ENCODE measurements at places on chromosomes 6 and 20.

- DNase-seq: no peak
These were observed 148.5 kb downstream of the MRPL14 start for GRCh38 chr6:43978473-43979346.

- no peak for DNase-seq
These were observed 86.8 kb downstream of the PLCB1 start for GRCh38 chr20:8218861-8219260.

DNA sequence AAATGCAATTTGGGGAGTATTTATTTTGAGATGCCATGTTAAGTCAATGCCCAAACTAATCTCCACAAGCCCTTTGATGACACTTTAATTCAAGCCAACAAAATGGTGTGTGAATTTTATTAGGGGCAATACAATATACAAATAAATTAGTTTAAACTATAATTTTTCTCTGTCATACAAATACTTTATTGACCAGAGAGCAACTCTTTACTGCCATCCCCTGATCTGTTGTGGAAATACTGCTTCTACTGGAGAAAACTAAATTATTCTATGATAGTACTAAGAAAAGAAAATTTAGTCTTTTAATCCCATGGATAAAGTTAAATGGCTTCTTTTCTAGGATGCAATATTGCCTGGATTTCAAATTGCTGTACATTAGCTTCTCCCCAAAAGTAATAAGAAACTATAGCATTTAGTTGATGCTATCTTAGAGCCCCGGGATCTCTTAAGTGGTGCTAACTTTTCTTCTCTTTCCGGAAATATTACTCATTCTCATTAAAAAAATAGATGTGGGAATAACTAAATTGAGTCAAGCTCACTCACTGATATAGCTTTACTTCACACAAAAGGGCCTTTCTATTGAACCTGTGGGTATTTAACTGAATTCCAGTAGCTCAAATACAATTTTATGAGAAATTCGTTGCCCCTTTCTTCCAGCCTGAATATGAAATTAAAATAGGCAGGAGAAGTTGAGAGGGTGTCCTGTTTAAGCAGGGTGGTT lies 49.2 kb downstream of the SMPDL3A start:
- no peak for DNase-seq

GRCh38 chr6:24376871-24377270 lies 19.0 kb upstream of the DCDC2 start:
- no peak for DNase-seq

GRCh38 chr6:39830444-39830843 lies 38.3 kb downstream of the DAAM2 start:
- no peak for DNase-seq

- DNase-seq: no peak
These were observed 98.3 kb downstream of the MACROD2 start for GRCh38 chr20:14093652-14094051.

DNA sequence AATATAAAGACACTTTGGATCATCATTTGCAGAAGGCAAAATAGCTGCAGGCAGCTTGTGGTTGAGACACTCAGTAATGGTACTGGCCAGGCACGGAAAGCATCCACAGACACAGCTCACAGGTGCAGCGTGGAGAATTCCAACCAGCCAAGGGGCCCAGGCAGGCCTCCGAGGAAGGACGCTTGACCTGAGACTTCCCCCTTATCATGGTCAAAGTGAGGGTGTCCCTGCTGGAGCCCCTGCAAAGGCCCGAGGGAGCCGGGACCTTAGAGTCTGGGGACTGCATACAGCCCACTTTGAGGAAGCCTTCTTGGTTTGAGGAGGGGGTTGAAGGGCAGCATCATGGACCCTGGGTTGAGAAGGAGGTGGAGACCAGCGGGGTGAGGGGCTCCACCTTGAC lies 15.1 kb upstream of the MYT1 start:
- no peak for DNase-seq

DNA sequence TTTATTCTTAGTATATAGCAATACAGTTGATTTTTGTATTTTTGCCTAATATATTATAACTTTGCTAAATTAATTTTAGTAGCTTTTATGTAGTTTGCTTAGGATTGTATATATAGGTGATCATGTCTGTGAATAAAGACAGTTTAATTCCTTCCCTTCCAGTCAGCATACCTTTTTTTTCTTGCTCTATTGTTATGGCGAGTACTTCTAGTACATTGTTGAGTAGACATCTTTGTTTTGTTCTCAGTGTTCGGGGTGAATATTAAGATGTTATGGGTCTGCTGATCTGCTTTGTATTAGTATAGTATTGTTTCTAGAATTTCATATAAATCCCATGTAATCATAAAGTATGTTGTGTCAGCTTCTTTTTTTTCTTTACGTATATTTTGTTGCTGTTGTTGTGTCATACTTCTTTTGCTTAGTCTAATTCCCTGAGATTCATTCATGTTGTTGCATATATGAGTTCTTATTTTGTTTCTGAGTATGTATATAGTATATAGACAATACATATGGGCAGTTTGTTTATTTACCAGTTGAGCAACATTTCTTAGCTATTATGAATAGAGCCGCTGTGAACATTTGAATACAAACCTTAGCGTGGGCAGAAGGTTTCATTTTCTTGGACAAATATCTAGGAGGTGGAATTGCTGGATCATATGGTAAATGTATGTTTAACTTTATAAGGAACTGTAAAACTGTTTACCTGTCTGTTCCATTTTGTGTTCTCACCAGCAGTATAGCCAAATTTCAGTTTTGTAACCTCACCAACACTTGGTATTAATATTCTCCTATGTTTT lies 25.5 kb downstream of the NCOA3 start:
- no peak for DNase-seq

DNA sequence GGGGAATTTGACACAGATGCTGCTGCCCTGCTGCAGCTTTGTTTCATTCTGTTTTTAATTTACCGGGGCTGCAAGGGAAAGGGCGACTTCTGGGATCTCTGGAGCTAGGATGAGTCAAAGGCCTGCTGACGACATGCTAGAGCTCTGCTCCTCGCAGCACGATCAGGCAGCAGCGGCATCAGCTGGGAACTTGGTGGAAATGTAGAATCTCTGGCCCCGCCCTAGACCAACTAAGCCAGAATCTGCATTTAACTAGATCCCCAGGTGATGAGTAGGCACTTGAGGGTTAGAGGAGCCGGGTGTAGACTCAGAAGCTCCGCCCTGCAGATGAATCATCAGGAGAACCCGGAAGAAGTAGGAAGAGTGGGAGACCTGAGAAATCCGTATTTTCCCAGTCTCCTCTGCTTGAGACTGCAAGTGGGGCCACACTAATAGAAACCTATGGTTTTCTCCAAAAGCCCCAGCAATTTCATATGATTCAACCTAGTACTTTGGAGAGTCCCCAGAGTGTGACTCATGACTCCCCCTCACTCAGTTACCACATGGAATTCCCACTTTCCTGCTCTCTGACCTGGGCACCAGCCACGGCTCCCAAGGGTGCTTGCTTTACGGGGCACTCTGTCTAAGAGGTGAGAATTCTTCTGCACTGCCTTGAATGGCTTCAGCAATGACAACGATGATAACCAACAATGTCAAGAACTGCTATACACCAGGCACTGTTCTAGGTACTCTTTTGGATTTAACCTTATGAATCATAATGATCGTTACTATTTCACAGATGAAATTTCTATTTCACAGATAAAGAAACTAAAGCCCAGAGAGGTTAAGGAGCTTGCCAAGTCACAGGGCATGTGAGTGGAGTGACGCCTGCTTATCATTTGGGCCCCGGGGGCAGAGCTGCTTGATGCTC lies 18.1 kb downstream of the TUBB2B start:
- no peak for DNase-seq

Data from NCI-H1048 (cell line).